Activated T-cell treated with anti-CD3 and anti-CD28 coated beads for 1 hour (primary cell): ENCODE measurements at places on chromosomes 12 and 14.

DNA sequence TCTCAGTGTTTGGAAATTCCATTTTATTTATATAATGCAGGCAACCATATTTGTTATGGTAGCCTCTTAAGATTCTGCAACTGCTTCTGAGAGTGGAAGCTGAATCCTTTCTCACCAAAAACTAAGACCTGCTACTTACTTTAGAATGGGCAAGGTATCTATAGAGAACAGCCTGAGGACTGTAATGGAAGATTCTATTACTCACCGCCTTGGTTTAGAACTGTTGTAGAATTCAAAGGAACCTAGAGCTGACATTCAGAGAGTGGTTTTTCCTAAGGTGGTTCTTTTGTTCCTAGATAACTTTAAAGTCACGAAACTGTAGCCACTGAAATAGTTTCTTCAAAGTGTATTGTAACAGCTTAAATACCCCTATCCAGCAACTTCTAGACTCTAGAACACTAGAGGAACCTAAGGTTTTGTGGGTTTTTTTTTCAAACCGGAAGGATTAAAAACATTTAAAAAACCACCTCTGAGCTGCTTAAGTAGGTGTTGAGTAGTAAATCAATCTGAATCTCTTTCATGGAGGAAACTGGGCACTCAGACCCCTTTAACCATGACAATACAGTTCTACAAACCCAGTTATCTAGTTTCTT, 4.2 kb downstream of the TDP1 start:
- no peak for DNase-seq

DNA sequence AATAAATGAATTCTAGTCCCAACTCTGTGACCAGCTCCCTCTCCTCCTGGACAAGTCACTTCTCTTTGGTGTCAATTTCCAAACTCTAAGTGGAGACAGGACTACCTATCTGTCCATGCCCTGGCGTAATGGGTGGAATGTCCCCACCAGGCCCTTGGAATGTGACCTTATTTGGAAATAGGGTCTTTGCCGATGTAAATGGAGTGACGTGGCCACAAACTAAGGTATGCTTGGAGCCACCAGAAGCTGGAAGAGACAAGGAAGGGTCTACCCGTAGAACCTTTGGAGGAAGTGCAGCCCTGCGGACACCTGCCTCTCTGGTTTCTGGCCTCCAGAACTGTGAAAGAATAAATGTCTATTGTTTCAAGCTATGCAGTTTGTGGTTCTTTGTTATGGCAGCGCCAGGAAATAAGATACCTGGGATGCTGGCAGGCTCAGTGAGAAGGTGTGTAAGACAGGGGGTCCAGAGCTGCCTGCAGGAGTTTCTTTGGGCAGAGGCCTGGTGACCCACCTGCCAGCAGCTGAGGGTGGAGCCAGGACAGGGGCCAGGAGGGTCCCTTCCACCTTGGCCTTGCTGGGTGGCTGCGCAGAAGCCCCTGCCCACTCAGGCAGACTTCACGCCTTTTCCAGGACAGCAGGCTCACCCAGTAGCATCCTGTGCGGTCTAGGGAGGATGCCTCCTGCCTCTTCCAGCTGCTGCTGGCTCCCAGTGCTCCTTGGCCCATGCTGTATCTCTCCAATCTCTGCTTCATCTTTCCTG, 45.8 kb downstream of the ARL6IP4 start:
- DNase-seq, result no peak

GRCh38 chr12:95343461-95344230, 126.0 kb downstream of the VEZT start:
- no peak for DNase-seq

DNA sequence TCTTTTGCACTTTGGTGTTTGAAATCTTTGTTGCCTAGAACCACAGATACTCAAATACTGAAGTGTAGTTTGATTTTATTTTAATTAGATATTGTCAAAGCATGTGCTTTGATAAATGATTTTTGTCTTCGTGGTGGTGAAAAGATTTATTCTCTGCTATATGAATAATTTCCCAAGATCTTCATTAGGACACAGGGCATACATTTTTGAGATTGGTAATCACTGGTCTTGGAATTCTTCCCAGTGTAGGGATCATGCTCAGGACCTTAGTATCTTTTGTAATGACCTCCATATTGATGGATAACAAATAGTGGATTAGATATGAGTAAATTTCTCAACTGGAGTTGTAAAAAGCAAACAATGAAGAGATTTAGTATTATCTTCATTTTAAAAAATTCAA, 28.2 kb downstream of the TBK1 start:
- no peak for DNase-seq

DNA sequence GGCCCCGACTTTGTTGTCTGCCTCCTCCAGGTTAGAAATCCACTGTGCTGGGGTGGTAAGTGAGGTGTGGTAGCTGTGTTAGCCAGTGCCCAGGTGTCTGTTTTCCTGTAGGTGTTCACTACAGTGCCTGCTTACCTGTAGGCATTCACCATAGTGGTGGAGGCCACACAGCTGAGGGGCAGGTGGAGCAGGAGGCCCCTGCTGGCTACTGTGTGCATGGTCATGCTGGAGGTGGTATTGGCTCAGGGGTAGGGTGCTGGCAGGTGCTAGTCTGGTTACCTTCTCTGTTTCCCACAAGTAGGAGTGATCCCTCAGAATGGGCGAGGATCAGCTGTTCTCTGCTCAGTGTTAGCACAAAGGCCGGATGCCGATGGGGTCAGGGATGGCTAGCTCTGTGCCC, 217.3 kb downstream of the SYT10 start:
- DNase-seq, result no peak

DNA sequence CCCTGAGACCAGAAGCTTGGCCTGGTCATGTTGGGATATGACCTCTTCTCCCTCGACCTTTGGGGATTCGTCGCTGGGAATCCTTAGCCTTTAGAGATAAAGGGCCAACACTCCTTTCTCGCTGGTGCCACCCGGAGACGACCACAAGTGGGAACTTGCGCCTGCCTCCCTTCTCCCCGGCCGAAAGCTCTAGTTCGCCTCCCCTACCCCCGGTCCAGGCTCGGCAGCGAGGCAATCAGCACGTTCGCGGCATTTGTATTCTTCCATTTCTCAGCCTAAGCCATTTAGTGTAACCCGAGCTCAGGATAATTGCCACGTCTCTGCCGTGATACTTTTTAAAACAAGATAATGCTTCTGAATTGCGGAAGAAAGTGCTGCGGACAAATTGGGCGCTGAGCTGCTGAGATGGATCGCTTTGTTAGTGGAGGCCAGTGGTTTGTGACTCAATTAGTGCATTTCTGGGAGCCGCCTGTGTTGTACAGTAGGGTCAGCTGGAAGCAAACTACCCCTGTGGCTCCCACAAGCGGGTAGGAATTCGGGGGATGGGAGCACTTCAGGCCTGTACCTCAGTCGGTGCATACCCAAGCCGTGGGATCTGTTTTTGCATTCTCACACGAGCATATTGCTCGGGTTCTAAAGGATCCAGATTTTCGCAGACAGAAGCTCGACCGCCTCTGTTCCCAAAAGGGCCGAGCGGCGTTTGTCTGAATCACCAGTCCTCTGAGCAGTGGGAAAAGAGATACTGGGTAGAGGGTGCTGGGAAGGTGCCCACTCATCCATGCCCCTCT, 6.8 kb upstream of the SIX1 start:
- no peak for DNase-seq

GRCh38 chr12:49331380-49332222, 5.4 kb downstream of the C1QL4 start:
- no peak for DNase-seq

DNA sequence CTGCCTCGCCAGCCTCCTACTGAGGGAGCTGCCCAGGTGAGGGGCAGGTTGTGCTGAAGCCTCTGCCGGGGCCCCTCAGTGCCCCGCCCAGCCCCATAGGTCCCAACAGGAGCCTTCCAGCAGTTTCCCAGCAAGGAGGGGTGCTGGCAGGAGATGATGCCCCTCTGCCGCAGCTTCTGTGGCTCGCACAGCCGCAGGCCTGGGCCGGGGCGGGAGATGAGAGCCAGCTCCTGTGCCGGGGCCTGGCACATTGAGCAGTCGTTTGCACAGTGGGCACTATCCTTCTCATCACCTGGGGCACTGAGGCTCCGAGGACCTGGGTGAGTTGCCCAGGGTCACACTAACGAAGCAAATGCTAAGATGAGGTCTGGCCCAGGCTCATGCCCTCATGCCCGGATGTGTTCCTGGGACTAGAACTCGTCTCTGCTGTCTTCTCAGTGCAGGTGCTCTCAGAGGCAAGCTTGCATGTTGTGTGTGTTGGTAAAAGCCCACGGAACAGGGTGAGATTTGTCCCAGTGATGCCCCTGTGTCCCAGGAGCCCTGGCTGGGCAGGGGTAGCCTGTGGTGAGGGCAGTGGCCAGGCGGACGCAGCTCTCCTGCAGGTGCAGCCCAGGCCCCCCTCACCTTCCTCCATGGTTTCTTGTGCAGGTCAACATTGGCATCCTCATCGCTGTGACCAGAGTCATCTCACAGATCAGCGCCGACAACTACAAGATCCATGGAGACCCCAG, 177.5 kb downstream of the ADGRD1 start:
- DNase-seq, result no peak
